ENCODE measurements at places on chromosomes 3 and 15.

DNA sequence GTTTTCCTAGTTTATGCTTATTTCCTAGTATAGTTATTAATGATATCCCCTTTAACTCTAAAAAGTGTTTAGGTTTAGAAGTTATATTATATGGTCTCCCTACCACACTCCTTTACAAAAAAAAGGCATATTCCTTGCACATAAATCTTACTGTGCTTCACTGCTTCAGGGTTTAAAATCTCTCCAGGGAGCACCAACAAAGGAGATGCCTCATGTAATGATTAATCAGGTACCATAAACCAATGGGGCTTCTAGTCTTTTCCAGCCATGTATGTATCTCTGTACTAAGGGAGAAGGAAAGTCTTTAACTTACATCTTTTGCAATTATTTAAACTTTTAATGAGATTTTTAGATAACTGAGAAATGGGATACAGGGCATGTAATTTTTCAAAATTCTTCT lies 91.5 kb upstream of the RBMS3 start:
- DNase-seq: no peak

DNA sequence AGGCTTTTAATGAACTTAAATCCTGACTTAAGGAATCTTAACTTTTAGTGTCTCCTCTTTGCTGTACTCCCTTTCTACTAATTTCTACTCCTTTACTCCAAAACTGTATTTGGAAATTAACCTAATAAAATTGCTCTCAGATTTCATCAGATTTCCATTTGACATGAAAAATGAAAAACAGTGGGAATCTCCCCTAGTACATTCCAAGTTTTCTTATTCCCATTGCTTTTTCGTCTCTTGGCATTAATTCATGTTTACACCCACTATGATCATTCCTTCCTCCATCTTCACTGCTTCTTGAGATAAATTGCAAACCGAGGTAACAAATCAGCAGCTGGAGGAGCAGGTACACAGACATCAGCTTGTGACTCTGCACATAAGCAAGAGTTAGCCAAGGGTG lies 208.7 kb downstream of the VGLL3 start:
- DNase-seq: no peak

DNA sequence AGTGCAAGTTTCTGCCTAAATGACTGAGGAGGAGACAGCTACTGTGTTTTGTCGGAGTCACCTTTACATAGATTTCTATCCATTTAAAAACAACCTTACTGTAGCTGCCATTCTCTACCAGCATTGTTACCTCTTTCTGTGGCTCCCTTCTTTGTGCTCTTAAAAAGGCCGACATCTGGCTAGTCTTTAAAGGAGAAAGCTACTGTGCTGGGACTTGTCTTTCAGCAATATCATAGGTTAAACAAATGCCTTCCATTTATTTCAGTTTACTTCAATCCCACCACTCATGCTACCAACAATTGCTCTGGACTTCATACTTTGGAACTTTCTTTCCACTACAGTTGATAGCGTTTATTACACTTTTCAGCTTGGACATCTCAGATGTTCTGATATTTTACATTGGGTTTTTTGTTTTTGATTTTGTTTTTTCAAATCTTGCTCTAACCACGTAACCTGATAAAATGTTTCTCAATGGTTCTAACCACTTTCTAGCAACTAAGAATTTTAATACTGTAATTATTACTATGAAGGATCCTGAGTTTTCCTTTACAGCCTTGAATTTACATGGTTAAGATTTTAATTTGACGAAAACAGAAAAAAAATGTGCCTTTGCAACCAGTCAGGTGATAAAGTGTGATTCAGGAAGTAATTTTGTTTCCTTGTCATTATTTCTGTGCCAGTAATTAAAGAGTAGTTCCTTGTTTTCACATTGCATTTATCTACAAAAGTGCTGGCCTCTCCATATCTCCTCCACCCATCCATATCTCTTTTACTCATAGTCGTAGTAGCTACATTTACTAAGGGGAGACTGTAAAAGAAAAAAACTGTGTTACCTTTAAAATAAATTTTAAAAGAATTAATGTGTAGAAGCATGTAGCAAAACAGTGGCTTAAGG lies 1.3 kb upstream of the CBLB start:
- DNase-seq: no peak

DNA sequence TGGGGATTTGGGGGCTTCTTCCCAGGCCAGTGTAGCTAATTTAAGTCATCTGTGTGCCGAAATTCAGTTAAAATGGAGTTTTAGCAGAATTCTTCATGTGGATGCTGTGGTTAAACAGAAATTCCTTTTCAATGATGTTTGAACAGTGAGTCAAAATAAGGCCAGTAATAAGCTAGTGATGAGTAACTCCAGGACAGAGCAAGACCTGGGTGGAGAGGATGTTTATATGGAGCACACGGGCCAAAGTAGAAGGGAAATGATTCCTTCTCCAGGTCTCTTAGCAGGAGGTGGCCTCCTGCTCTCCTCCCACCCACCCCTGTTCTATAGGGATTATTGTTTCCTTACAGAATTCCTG lies 31.9 kb upstream of the UACA start:
- DNase-seq: no peak

DNA sequence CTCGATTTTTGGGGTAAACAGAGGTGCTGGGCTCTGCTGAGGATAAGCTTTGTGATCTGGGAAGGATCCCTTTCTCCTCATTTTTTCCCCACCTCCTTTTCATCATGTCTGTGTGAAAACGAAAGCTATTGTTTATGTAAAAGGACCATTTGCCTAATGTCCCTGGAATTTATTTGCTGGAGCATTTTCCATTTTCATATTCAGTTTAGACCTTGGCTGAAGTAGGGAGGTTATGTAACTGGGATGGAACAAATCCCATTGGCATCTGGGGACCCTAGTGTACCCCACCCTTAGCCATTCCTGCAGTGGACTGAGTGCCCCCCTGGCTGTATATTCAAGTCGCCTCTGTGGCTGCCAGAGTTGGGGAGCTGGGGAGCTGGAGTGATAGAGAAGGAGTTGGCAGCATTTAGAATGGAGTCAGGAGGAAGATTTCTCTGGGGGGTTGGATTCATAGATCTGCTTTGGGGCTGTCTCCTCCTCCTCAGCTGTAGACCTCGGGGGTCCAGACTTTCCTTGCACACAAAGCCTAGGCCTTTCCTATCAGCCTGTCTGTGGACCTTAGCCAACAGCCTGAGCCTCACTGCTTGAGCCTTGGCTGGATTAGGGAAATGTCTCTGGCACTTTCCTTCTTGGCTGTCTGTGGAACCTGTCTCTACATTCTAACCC lies 270.4 kb upstream of the CTDSPL start:
- no peak for DNase-seq

- DNase-seq: no peak
These were observed 14.4 kb upstream of the XYLB start for GRCh38 chr3:38332201-38332600.

DNA sequence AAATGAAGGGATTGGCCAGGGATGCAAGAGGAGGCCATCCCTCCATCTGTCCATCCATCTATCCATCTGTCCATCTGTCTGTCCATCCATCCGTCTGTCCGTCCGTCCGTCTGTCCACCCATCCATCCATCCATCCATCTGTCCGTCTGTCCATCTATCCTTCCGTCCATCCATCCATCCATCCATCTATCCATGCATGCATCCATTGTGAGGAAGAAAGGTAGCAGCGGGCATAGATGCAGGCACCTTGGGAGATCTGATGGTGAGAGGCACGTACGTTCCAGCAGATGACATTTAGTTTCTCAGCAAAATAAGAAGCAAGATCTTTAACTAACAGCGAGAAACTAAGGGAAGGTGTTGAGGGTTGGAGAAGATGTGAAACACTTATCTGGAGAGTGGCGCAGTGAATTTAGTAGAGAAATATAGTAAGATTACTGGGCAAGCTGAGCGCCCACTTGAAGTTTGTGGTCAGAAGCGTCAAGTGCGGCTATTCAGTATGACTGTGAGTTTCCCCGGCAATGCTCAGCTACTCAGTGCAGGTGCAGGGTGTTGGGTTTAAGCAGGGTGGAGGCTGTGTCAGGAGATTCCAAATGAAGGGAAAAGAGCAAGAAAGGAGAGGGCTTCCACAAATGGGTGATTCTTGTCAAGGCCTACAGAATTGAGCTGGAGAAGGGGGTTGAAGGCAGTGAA lies 22.4 kb upstream of the SRP14 start:
- DNase-seq: no peak

DNA sequence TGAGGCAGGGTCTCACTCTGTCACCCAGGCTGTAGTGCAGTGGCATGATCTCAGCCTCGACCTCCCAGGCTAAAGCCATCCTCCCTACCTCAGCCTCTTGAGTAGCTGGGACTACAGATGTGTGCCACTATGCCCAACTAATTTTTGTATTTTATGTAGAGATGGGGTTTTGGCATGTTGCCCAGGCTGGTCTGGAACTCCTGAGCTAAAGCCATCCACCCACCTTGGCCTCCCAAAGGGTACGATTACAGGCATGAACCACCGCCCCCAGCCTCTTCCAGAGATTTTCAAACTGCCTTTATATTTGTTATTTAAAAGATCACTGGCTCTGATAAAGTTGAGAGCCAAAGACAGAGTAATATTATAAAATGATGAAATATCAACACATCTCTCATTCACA lies 37.3 kb downstream of the BSN start:
- no peak for DNase-seq

- DNase-seq: no peak
These were observed 248.4 kb upstream of the CMC1 start for GRCh38 chr3:27993051-27993450.

- no peak for DNase-seq
These were observed 1.8 kb upstream of the MYL3 start for GRCh38 chr3:46865031-46865507.

- no peak for DNase-seq
These were observed 190.3 kb downstream of the SATB1 start for GRCh38 chr3:18234717-18235335.

GRCh38 chr3:153060346-153060745 lies 101.7 kb upstream of the RAP2B start:
- no peak for DNase-seq

DNA sequence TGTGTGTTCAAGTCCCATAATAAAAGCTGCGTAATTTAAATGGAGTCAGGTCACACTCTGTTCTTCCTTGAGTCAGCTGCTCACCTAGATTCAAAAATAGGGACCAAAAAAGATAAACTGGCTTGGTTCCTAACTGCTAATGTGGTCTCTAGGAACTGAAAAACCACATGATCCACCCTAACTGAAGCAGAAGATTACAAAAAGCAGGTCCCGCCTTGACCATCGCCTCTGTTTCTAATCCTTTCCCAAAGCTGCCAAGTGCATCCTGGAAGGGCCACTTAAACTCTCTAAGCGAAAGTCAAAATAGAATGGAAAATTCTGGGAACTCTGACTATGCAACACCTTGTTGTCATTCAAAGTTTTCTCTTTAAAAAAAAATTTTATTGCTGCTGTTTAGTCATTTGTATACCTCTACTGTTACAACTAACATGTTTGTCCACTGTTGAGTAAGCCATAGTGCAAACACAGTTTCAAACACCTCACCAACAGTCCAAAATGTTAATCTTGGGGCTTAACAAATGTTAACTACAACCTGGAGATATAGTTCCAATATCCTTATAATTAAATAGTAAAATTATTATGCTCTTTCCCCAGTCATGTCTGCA lies 88.9 kb upstream of the THBS1 start:
- DNase-seq: no peak

DNA sequence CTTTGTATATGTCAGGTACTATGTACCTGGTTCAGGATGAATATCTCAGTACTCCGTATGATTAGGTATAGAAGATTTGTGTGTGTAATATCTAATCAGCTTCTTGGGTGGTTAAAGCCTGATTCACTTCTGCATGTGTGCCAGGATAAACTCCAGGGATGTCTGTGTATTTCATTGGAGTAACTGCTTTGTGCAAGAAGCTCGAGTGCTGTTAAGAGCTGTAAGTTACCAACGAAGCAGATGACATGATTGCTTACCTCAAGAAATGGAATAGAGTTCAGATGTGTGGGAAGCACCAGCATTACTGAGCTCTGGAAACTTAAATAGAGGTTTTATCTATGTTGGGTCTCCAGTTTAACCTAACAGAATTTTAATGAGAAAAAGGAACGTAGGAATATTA lies 23.7 kb downstream of the FAM98B start:
- DNase-seq: no peak

GRCh38 chr15:85785887-85786780 lies 8.6 kb downstream of the KLHL25 start:
- DNase-seq: no peak

DNA sequence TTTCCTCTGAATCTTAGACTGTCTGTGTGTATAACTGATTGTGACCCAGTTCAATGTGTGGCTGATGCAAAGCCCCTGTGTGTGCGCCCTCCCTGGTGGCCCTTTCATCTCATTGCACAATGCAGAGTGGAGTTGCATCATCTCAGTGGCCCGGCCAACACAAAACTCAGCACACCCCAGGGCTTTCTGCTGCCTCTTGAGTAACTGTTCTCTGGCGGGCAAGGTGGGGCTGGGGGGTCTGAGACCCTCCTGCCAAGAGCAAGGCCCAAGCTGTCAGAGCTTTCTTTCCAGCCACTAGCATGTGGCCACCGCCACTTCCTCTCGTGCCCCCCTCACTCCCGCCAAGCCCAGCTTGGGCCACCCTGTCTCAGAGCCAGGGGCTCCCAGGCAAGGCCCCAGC lies 80.7 kb upstream of the ALDH1L1 start:
- DNase-seq: no peak

DNA sequence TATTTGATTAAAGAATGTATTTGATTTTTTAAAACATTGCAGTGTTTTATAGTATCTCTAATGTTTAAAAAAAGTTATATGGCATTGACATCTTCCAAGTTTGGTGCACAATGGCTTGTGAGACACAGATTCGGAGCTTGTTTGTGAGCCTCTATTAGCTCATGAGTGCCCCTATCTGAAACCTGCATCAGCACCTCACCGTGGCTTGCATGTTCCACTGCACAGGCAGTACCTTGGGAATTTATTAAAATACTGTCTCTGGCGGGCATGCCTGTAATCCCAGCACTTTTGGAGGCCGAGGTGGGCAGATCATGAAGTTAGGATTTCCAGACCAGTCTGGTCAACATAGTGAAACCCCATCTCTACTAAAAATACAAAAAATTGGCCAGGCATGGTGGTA lies 6.8 kb upstream of the RTP2 start:
- no peak for DNase-seq

GRCh38 chr15:41970456-41970855 lies 1.9 kb downstream of the EHD4 start:
- DNase-seq: no peak

- no peak for DNase-seq
These were observed 52.1 kb downstream of the MYO9A start for GRCh38 chr15:72065801-72066200.

GRCh38 chr3:194711913-194712312 lies 26.2 kb downstream of the FAM43A start:
- no peak for DNase-seq

- DNase-seq: no peak
These were observed 211.9 kb downstream of the SV2B start for GRCh38 chr15:91311986-91312385.

GRCh38 chr3:33722626-33723370 lies 4.7 kb upstream of the CLASP2 start:
- DNase-seq: no peak
